H9 (cell line): ENCODE measurements at places on chromosomes 16 and 17. TPM values are rescaled to one million over a fixed set of nuclear protein-coding genes. Genes with fewer than 3 reads are reported as not detected.
A peak's percentile ranks its signal among the peaks of the same experiment; 100 is the strongest.

The CKLF gene
- total RNA-seq = 23.1 and 25.9 TPM in 2 replicates

The CDRT15L2 gene
- not detected in 2 replicates for total RNA-seq

The NDE1 gene
- total RNA-seq = 45.9 and 49.6 TPM in 2 replicates

DNA sequence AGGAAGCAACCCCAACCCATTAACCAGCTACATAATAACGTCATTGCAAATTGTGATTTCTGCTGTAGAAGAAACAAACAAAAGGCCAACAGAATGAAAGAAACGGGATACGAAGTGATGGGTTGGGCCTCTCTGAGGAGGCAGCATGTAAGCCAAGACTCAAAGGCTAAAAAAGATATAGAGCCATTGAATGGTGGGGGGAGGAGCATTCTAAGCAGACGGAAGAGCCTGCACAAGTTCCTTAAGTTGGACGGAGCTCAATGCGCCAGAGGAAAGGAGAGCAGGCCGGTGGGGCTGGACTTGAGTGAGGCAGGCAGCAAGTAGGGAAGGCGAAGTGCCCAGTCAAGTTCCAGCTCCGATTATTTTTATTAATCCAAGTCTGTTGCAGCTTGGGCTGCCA, 160.3 kb downstream of the SHISA9 start:
- no peaks in the 10 kb centered on the region; the same call in 1 of the 3 replicates for H3K36me3 ChIP-seq
- H3K4me1 ChIP-seq = peaks cover 2% of the 10 kb centered on the region; the same call in 1 of the 2 replicates
- H3K4me3 ChIP-seq = no peak overlapping the region
- DNase-seq = no peak

- no peaks in the 10 kb centered on the region for H3K36me3 ChIP-seq
- no peaks in the 10 kb centered on the region; the same call in 1 of the 2 replicates for H3K4me1 ChIP-seq
- no peaks in the 10 kb centered on the region for H3K27me3 ChIP-seq
- DNase-seq = peak; percentile 91
Measured at GRCh38 chr17:63930951-63931575, 1.1 kb downstream of the CD79B start.

GRCh38 chr16:83305092-83305491, 502.7 kb upstream of the HSBP1 start:
- H3K27ac ChIP-seq = no peak overlapping the region
- no peaks in the 10 kb centered on the region for H3K36me3 ChIP-seq
- H3K4me1 ChIP-seq = no peaks in the 10 kb centered on the region
- no peak for DNase-seq
- H3K4me3 ChIP-seq = no peak overlapping the region

GRCh38 chr17:78183916-78184315, 2.9 kb downstream of the TK1 start:
- H3K36me3 ChIP-seq = peaks cover 66% of the 10 kb centered on the region
- H3K27me3 ChIP-seq = no peaks in the 10 kb centered on the region
- no peak overlapping the region for H3K27ac ChIP-seq
- no peak for DNase-seq
- peak overlapping the region; percentile 32; the same call in 1 of the 2 replicates for H3K4me3 ChIP-seq

DNA sequence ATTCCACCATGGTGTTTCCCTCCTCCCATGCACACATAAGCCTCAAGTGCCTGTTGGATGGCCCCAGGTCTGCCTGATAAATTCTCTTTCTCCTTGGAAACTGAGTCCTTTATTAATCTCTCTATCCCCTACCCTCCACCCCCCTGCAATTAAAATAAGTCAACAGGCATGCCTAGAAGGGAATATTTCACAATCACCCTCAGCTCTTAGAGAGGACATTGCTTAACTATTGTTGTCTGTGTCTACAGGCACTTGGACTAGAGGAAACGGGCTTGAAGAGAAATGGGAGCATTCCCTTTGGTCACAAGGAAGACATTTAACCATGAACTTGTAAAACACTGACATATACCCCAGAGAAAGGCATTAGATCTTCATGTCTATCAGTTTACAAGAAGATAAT, 39.5 kb downstream of the RCVRN start:
- H3K4me1 ChIP-seq = no peaks in the 10 kb centered on the region
- no peaks in the 10 kb centered on the region for H3K27me3 ChIP-seq
- H3K4me3 ChIP-seq = no peak overlapping the region
- H3K27ac ChIP-seq = no peak overlapping the region
- DNase-seq = peak; percentile 0
- no peaks in the 10 kb centered on the region; the same call in 2 of the 3 replicates for H3K36me3 ChIP-seq

- no peaks in the 10 kb centered on the region for H3K27me3 ChIP-seq
- H3K4me1 ChIP-seq = no peaks in the 10 kb centered on the region
- no peak overlapping the region for H3K27ac ChIP-seq
- no peaks in the 10 kb centered on the region for H3K36me3 ChIP-seq
- no peak overlapping the region for H3K4me3 ChIP-seq
Measured at GRCh38 chr17:69690531-69690930, 276.0 kb downstream of the MAP2K6 start.
